ENCODE measurements at places on chromosomes 3 and 15.
A peak's percentile ranks its signal among the peaks of the same experiment; 100 is the strongest.

- DNase-seq, result no peak
These were observed 88.0 kb downstream of the NUP210 start for GRCh38 chr3:13332158-13332557.

DNA sequence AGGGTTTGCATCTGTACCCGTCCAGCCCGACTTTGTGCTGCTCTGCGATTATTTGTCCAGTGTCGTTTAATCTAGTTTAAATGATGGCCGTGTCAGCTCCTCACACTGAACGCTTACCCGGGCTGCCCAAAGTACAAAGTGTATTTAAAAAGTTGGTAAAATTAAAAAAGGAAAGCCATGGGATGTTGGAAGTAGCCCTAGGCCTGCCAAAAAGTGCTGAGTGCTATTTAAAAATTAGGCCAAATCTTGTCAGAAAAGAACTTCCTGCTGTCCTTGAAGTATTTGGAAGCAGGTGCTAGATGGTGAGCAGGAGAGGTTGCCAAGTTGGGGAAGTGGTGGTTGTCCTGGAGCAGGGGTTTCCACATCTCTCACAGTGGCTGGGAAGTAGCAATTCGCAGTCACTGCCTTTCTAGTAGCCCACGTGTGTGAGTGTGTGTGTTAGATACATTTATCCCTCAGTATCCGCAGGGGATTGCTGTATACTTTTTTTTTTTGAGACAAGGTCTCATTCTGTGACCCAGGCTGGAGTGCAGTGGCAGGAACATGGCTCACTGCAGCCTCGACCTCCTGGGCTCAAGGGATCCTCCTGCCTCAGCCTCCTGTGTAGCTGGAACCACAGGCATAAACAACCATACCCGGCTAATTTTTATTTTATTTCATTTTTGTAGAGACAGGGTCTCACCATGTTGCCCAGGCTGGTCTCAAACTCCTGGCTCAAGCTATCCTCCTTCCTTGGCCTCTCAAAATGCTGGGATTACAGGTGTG lies 664 bp downstream of the PPCDC start:
- DNase-seq, result no peak

- no peak for DNase-seq
These were observed 97.3 kb downstream of the FSIP1 start for GRCh38 chr15:39685367-39685766.

GRCh38 chr3:123708531-123708930 lies 123.7 kb upstream of the HACD2 start:
- DNase-seq, result no peak

DNA sequence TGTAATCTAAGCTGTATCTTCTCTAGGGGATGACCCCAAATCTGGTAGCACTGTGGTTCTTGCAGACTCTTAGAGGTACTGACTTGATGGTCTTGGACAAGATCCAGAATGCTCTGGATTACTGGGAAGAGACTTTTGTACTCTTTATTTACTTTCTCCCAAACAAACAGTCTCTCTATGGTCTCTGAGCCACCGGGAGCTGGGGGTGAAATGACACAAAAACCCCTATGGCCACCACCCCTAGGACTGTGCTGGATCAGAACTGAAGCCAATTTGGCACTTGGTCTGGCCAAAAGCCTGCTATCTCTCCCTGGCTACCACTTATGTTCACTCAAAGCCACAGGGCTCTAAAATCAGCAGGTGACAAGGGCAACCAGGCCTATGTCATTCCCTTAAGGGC lies 50.2 kb upstream of the SI start:
- DNase-seq, result no peak

- DNase-seq, result no peak
These were observed 36.9 kb upstream of the FSIP1 start for GRCh38 chr15:39819533-39819932.

GRCh38 chr3:141126661-141127343 lies 75.7 kb downstream of the SPSB4 start:
- DNase-seq, result no peak

DNA sequence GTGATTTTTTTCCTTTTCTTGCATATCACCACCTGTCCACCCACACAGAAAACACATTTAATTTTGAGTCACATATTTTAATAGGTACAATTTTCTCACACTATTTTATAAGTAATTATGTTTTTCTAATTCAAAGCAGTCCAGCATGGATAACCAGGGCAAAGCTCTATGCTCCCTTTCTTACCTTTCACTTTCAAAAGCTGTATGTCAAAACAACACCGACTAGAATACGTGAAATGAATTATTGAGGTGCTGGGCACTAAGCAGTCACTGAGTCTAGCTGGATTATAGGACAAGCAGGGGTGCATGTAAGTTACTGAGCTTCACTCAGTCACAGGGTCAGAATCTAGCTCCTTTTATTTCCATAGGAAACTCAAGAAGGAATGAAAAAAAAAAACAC lies 60.6 kb downstream of the LSAMP start:
- DNase-seq, result no peak

DNA sequence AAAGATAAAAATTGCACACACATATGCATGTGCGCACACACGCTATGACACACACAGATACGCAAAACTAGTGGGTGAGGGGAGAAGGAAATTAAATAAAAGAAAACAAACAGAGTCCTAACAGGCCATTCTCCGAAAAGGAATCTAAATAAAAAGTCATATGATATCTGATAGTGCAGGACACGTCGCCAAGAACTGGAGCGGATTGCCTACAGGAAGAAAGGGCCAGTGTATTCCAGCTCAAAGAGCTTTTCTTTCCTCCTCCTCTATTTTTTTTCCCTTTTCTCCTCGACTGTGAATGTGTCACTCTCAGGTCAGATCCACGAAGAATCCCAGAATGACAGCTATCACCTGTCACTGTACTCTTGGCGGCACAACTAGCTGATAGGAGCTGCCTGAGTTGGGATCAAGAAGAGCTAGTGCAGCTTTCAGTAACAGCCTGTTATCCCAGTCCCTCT lies 157.8 kb downstream of the TIGIT start:
- DNase-seq, result no peak

DNA sequence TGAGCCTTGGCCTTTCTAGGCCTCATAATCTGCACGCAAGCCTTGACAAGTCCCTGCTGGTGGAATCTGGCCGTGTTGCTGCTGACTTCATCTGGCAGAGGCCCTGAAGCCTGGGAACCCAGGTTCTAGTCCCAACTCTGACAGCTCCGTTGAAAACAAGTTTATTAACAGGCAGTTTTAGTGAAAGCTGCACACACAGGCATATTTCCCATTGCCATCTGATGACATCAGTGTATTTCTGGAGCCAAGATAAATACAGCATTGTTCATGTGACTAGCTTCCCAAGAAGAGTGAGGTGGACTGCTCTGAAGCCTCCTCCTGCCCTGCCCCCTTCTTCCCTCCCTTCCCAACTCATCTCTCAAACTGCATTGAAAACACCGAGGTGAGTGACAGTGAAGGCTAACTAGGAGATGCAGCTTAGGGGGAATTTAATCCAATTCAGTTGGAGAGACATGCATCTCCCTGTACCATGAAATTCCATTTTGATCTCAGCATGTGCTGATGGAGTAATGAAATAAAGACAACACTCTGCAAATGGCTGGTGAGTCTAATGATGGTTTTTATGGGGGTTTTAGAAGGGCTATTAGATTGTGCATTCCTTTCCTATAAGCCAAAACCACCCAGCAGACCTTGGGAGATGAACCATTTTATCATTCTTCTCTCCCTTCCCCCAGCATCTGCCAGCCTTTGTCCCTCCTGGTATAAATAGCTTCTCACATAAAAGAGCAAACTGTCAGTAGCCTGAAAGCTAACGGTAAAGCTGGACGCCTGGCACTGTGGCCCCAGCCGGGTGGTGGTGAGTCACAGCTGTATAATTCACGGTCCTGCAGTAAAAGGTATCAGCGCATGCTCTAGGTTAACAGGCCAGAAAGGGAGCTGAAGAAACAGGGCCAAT lies 38.0 kb downstream of the PRICKLE2 start:
- peak; percentile 81 for DNase-seq

- DNase-seq, result no peak
These were observed 152.2 kb upstream of the SLC2A2 start for GRCh38 chr3:171178714-171179113.

DNA sequence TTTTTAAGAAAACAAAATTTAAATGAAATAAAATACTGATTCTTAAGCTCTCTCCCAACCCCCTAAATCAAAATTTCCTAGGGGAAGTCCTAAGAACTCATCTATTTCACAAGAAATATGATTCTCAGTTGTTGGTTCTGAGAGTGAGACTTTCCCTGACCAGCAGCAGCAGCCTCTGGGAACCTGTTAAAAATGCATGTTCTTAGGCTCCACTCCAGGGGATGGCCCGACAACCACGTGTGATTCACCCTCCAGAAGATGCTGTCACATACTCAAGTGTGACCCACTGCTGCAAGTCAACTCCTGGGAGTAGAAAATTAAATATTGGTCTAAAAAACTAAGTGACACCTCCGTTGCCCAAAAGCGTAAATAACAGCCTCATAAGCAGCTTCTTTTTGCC lies 343.2 kb upstream of the NR2F2 start:
- no peak for DNase-seq

DNA sequence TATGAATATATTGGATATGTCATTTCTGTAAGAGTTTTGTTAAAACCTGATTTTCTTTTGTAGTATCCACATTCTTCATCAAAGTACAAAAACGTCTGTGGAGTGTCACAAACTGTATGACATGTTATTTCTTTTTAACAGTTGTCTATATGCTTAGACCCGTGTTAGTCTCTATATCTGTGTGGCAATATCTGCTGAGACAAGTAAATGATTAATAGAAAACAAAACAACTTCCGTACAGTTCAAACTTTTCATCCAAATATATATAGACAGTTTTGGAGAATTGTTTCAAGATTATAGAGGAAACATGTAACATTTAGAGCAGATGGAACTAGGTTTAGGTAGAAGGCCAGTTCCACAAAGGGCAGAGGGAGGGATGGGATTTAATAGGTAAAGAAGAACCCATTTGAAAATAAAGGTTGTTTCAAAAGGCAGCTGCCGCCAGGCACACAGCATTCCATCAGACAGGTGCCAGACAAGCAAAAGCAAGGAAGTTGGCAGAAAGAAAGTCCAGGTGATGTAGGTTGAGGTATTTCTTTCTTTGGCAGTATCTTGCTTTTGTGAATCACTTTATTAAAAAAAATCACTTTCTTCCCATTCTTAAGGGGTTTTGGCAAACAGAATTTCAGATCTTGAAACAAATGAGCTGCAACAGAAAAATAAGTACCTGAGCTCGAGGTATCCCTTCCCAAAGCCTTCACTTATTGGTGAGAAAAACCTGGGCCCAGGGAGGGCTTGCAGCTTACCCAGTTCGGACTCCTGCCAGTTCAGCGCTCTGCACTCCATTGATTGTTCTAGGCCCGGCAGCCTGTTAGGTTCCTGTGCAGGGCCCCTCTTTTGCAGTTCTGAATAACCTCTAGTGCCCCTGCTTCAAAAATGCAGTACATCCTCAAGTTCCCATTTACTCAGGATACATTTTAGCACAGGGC lies 49.0 kb downstream of the LRRN1 start:
- DNase-seq, result peak; percentile 20

DNA sequence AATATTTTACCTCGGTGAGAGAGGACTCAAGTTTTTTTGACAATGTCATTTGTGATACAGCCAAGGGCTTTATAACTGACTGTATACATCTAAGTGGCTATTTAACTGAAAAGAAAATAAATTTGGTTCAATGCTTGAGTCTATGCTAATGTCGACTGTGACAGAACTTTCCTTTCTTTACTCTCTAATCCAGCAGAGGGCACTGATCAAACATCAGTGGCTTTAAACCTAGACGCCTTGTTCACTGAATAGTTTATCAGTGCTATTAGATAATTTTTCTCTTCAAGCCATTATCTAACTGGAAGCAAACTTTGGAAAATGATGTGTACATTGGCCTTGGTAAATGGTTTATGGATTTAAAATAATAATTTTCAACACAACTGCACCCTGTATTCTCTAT lies 285.1 kb downstream of the CHL1 start:
- DNase-seq, result no peak

- DNase-seq, result no peak
These were observed 55.0 kb downstream of the VGLL4 start for GRCh38 chr3:11588755-11589154.

- DNase-seq, result no peak
These were observed 48.6 kb downstream of the SLC25A26 start for GRCh38 chr3:66269411-66269810.

DNA sequence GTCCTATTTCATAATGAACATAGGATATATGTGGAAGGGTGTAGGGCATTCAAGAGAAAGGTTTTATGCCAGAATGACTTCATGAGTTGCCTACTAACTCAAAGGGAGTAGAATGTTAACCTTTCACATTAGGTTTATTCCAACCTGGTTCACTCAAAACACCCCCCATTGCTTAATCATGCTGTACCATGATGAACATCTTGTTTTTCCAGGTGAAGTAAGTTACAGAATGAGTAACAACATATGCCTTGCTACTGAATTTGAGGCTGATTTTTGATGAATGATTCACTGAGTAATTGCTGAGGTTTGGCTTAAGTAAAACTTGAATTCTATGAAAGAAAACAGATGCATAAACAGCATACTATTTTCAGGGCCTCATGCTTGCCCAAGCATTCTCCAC lies 5.9 kb upstream of the CLDN16 start:
- DNase-seq, result no peak

DNA sequence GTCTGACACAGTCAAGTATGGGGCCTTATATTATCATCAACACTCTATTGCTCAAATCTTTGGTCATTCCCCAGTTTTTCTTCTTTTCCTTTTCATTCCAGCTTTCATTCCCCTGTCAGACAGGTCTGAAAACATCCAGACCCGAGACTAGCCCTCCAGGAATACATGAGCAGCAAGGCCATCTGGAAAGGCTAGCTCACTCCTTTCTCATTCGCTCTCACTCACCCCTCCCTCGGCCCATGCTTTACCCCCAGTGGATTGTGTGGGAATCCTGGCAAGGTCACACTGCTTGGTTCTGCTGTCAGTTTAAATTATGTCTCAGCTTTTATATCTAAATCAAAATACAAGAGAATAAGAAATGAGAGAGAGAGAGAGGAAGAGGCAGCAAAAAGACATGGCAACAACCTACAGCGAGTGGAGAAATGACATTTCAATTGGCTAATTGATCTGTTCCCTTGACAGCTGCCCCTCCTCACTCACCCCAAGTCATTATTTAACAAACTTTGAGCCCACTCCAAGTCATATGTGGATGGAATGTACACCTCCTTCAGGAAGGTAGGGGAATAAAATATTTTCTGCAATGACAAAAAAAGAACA lies 962.2 kb downstream of the TUSC7 start:
- DNase-seq, result no peak

DNA sequence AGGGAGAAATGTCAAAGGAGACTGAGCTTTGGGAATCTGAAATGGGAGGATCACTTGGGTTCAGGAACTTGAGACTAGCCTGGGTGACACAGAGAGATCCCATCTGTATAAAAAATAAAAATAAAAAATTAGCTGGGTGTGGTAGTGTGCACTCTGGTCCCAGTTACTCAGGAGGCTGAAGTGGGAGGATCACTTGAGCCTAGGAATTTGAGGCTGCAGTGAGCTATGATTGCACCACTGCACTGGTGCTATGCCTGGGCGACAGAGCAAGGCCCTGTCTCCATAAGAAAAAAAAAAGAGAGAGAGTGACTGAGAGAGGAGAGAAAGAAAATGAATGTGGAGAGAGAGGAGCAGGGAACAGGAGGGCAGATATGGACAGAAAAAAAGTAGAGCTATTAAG lies 72.8 kb downstream of the SENP2 start:
- no peak for DNase-seq

All from breast epithelium (tissue), 4 donors.